ENCODE measurements at places on chromosomes 12 and 14.
A peak's percentile ranks its signal among the peaks of the same experiment; 100 is the strongest.

GRCh38 chr12:64694130-64695040, 64.8 kb downstream of the GNS start:
- DNase-seq: no peak

DNA sequence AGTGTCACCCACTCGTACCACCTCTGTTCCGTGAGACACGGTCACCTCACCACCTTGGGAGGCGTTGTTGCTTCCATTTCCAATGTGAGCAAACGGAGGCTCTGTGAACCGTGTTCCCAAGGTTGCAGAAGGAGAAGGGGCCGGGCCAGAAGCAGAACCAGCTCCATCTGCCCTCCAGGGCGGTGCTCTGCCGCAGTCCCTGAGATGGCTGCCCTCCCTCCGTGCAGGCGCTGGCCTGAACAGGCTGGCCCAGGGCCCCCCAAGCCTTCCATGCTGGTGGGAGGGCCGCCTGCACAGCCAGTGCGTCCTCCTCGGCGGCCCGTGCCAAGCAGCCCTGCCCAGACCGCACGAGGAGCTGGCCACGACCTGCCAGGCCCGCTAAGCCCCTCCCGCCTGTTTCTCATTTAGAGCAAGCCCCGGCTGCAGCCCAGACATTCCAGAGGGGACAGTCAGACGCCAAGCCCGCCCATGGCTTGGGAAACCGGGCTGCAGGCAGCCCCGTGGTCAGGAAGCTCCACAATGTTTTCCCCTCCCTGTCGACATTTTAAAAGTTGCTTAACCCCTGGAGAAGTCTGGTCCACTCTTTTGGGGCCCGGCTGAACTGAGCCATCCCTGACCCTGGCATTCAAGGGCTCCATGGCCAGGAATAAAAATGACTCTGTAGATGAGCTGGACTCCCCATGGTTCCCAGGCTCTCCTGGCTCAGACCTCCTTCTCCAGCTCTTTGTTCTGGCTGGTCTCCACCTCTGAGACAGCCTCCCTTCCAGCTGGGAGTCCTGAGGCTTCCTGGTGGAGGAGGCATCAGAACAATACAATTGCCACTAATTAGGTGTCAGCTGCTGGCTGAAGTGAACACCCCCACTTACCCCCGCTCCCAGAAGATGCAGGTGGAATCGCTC, 236.0 kb downstream of the BCL11B start:
- DNase-seq: no peak

DNA sequence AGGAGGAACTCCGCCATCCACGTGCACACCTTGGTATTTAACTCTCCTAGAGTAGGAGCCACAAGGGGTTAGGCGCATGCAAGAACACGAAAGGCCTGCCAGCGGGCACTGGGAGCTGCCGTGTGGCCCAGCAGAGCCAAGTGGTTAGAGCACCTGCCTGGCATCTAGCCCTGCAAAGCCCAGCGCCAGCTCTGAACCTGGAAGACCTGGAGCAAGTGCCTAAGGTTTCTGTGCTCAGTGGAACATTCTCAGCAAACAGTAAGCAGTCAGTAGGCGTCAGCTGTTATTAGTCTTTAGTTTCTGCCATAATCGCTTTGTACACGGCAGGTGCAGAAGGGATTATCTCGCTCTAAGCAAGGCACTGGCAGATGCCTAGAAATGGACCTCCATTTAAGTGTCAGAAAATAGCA, 55.4 kb downstream of the SETD3 start:
- DNase-seq: no peak

- no peak for DNase-seq
These were observed 23.8 kb downstream of the PXN start for GRCh38 chr12:120241561-120242274.

GRCh38 chr12:11607313-11608081, 42.0 kb upstream of the ETV6 start:
- no peak for DNase-seq

- no peak for DNase-seq
These were observed 18.5 kb upstream of the P2RX7 start for GRCh38 chr12:121114019-121114639.

GRCh38 chr14:50001999-50002925, 109.4 kb downstream of the ARF6 start:
- peak; percentile 41 for DNase-seq

- no peak for DNase-seq
These were observed 127.3 kb upstream of the FLRT2 start for GRCh38 chr14:85402569-85403162.

Measured in activated T-helper 1 cell treated with Interleukin-2 at 50 U/mL for 16 hours (primary cell).